ENCODE measurements at places on chromosomes 7 and 10.

DNA sequence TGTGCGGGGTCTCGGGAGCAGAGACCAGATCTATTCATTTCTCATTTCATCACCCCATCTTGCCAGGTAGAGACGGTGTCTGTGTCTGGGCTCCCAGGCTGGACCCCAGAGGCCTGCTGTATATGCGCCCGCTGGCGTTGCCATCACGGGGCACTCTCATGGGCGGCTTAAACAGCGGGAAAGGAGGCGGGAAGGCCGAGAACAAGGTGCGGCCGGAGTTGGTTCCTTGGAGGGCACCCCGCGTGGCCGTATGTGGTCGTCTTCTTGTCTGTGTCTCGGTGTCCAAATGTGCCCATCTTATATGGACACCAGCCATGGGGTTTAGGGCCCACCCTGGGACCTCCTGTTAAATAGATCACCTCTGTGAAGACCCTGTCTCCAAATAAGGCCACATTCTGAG lies 2.1 kb upstream of the CFAP46 start:
- DNase-seq = no peak

- DNase-seq = no peak
Measured at GRCh38 chr10:87850742-87851205, 12.6 kb downstream of the KLLN start.

GRCh38 chr10:78467496-78468106 lies 433.9 kb downstream of the RPS24 start:
- DNase-seq = no peak

DNA sequence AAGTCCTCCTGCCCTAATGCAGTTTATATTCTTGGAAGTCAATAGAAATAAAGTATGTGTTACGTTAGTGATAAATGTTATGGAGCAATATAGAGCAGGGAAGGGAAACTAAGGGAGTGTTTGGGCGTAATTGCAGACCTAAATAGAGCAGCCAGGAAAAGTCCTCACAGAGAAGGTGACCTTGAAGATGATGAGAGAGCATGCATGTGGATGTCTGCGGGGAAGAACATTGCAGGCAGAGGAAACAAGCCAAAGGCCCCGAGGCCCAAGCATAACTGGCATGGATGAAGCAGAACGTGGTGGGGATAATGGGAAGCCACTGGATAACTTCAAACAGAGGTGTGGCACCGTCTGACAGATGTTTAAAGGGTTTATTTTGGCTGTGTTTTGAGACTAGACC lies 12.5 kb downstream of the ADD3 start:
- no peak for DNase-seq

DNA sequence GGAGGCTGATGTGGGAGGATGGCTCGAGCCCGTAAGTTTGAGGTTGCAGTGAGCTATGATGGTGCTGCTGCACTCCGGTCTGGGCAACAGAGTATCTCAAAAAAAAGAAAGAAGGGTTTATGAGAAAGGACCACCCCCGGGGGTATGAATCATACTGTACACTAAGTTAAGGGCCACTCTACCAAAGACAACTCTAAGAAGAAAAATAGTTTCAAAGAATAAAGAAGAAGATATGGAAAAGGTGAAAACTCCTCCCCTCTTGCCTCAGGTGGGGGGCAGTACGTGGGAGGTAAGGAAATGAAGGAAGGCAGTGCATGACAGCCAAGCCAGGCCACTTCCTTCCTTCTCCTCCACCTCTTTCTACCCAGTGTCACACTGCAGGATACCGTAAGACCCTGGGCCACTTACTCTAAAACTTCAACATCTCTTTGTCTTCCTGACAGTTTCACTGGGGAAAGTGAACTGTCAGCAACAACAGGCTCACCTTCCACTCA lies 61.3 kb downstream of the PIP4K2A start:
- peak; percentile 51 for DNase-seq

DNA sequence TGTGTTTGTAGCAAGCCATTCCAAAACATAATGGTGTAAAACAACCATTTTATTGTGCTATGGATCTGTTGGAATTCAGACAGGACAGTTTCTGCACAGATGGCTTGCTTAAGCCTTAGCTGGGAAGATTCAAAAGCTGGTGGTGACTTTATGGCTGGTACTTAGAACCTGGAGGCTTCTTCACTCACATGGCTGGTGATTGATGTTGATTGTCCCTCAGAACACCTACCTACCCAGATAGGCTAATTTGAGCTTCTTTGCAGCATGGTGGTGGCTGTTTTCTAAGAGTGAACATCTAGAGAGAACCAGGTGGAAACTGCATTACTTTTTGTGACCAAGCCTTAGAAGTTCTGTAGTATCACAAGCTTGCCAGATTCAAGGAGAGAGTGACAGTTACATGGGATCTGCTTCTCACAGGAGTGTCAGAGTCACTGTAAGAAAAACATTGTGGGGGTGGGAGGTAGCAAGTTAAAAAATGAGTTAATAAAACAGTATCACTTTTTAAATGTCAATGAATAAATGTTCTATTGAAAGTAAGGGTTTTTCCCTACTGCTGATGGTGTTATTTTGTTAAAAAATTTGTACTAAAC lies 7.1 kb downstream of the R3HCC1L start:
- DNase-seq = no peak

- no peak for DNase-seq
Measured at GRCh38 chr7:157481389-157481788, 144.6 kb downstream of the DNAJB6 start.

DNA sequence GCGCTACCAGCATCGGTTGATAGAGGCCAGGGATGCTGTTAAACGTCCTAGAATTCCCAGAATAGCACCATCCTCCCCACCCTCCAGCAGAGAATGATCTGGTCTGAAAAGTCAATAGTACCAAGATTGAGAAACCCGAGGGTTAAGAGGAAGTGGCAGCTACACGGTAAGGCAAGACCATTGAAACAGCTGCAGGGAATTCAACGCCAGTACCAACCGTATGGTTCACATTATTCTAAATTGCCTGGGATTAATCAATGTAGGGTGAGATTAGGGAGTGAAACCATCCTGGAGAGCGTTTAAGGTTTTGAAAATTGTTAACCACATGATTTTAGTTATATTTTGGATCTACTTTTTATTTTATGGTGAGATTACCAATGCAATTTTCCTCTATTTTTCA lies 352.2 kb downstream of the PRPF18 start:
- no peak for DNase-seq

GRCh38 chr7:36639826-36640225 lies 84.5 kb downstream of the AOAH start:
- no peak for DNase-seq

- no peak for DNase-seq
Measured at GRCh38 chr10:120423431-120424197, 33.4 kb upstream of the PLPP4 start.

DNA sequence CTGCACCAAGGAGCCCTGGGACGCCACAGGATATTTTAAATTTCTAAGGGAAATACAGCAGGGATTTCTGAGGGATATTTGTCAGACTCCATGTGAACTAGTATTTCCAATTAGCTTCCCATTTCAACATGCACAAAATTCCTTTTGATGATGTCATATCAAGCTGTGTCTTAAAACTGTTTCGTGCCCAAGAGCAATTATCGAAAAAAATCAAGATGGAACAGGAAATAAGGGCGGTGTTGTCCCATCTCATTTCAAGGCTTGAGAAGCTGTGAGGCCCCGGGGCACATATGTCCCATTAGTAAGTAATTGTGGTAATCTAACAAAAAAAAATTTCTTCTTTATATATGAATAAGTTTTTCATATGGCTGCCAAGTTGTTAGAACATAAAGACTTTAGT lies 47.4 kb downstream of the PPP1R17 start:
- no peak for DNase-seq

DNA sequence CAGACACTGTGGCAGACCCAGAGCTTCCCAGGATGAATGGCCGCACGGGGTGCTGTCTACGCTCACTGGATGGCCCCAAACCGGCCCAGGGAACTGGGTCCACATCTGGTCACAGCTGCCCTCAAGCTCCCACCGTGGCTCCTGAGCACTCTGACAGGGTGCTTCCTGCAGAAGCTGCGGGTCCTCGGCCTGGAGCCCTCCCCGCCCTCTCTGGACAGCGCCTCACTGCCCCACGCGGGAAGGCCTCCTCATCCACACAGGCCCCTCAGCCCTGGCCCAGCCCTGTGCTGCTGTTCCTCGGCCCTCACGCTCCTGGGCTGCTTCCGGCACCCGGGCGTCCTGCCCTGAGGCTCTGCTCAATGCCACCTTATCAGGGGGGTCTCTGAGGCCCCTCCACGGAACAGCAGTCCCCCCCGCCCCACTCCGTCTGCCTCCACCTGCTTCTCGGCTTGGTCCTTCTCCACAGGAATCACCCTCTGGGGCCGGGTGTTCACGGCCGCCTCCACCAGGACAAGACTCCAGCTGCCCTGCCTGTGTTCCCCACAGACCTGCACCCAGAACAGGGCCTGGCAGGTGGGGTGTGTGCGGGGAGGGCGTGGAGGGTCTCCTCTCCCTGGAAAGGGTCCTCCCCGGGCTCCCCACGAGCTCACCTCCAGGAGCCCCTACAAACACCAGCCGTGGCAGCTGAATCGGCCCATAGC lies 75.4 kb upstream of the PDGFA start:
- no peak for DNase-seq

GRCh38 chr10:47139121-47139520 lies 160.9 kb upstream of the GDF10 start:
- DNase-seq = no peak

GRCh38 chr10:20977300-20977699 lies 80.2 kb upstream of the NEBL start:
- DNase-seq = no peak

DNA sequence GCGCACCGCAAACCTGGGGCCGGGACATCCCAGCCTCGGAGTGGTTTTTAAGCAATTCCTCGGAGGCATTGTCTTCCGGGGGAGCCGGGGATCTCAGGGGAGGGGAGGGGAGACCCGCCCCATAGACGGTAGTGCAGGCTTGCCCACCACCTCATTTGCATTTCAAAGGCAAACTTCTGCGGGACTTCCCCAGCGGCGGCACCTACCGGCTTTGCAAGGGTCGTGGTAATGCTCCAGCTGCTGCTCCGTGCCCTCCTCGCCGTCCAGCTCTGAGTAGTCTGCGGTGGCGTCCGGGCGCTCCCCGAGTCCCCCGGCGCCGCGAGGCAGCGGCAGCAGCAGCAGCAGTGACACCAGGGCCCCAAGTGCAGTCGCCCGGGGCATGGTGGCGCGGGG lies 425 bp downstream of the TLL2 start:
- DNase-seq = no peak

GRCh38 chr10:104288355-104288754 lies 19.4 kb downstream of the GSTO2 start:
- DNase-seq = no peak

DNA sequence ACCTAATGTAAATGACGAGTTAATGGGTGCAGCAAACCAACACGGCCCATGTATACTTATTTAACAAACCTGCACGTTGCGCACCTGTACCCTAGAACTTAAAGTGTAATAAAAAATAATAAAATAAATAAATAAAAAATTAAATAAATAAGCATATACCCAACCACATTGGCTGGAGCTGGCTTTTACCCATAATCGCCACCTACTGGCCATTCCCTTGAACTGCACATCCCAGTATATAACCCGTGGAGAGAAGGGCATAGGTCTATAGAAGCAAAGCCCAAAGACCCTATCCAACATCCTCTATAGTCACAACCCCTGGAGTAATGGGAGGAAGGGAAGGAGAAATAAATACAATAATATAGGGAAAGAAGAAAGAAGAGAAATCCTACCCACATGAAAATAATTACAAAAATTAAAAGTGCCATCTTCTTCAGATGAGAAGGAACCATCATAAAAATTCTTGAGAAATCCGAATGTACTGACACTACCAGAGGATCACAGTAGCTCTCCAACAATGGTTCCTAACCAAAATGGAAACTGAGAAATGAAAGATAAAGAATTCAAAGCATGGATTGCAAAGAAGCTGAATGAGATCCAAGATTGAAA lies 65.6 kb downstream of the TWIST1 start:
- no peak for DNase-seq

GRCh38 chr10:70493660-70494234 lies 15.2 kb downstream of the PALD1 start:
- no peak for DNase-seq

- DNase-seq = no peak
Measured at GRCh38 chr10:70317943-70318318, 34.1 kb upstream of the NPFFR1 start.

DNA sequence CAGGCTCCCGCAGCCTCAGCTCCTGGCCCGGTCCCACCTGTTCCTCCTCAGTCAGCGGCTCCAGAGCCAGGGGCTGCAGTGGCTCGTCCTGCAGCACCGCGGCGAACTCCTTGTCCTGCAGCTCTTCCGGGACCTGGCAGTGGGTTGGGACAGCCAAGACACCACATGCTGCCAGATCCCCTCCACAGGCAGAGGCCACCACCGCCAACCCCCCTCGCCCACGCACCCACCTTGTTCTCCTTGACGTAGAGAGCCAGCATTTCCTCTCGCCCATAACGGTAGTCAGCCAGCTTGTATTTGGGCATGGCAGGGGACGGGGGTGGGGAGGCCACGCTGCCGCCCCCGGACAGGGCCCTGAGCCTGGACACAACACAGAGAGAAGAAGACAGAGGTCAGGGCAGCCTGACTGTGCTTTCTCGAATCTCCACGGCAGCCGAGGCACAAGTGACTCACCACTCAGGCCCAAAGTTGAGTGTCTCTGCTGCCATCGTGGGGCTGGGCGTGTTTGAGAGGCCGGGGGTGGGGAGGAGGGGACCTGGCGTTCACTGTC lies 6.2 kb downstream of the GIGYF1 start:
- no peak for DNase-seq

- no peak for DNase-seq
Measured at GRCh38 chr7:30855936-30856335, 55.7 kb upstream of the AQP1 start.

DNA sequence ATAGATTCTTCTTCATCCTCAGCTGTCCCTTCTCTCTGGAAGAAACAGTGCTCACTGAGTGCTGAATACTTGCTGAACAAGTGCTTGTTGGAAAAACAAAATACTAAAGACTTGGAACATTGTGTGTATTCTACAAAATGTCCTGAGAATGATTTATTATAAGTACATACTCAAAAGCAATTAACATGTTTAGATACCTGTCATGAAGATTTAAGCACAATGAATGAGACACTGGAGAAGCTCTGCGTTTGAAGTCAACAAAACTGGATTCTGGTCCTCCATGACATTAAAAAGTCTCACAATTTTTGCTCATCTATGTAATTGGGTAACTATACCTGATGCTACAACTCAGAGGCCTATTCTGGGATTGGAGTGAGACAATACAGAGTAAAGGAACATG lies 34.8 kb upstream of the LAMB1 start:
- DNase-seq = no peak

GRCh38 chr7:80767654-80768053 lies 129.2 kb downstream of the CD36 start:
- DNase-seq = no peak

DNA sequence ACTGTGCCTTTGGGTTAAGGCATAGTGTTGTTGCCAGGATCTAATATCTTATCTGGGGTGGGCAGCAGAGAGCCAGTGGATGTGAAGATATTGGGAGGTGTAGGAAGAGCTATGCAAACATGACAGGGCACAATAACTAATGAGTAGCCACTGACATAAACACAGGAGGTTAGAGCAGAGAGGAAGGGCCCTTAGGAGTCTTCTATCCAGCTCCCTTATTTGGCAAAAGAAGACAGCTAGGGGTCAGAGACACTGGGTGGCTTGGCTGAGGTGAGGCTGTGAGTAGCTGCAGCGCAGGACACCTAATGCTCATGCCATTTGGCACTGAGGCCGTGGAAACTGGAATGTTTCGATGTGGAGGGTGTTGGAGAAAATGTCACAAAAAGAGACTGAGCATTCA lies 176.3 kb upstream of the TCF7L2 start:
- no peak for DNase-seq
